ENCODE measurements at places on chromosomes 7 and 10.

GRCh38 chr10:43692051-43692825 is 43.6 kb upstream of the ZNF32 start:
- DNase-seq: no peak

DNA sequence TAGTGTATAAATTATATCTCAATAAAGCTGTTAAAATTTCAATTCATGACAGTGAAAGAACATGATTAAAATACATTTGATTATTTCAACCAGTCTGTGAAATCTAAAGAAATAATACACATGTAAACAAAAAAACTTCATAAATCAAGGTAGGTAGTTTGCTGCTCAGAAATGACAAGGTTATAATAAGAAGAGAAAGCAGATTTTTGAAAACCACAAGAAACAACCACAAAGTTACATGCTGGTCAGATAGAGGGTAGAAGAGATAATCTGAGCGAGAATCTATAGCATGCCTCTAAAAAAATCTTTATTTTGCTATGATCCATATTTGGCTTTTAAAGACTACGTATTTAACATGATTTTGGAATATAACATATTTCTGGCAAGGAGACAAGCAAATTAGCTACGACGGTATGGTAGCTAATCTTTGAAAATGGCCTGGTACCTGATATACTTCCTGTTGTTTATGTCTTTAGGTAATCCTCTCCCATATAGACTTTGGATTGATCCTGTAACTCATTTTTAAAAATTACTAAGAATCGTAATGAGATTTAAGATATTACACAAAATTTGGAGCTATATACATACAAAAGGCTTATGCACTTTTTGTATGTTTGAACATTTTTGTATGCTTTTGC is 23.5 kb upstream of the VCL start:
- no peak for DNase-seq

GRCh38 chr10:71771821-71772617 is 1.3 kb downstream of the VSIR start:
- DNase-seq: peak; percentile 53

GRCh38 chr10:102714621-102715455 is at the start of gene SFXN2:
Gene SFXN2, plus strand, starts transcription at chr10:102714636. Its CDS starts 12,001 bp downstream, at chr10:102726637.
- DNase-seq: peak; percentile 14

DNA sequence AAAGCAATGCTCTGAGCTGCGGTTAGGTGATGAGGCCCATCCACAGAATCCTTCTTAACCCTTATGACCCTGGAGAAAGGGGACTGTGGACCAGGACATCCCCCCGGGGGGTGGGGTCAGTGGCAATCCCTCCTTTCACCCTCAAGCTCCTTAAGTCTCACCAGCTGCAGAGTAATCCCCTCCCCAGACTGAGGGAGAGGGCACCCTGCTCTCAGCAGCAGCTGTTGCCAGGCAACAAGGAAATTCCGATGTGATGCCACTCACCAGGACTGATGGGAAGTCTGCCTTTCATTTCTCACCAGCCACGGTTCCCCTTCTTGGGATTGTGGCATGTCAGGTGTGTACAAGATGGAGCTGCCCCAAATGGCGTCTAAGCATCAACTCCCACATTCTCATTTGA is 129.6 kb downstream of the DOCK1 start:
- no peak for DNase-seq

DNA sequence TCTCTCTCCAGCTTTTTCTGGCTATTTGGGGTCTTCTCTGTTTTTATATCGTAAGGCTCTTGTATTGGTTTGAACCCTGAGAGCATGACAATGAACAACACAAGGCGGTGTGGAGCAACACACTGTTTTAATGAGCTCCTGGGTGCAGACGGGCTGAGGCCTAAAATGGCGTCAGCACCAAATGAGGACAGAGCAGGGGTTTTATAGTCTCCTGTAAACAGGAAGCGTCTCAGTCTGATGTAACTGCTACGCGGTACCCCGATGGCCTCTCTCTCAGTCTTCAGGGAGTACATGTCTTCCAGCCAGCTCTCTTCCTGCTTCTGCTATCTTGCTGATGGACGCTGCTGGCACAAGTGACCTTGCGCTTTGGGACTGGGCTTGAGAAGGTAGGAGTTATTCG is 95.9 kb upstream of the CCDC71L start:
- no peak for DNase-seq

GRCh38 chr10:75061709-75062505 is 49.5 kb upstream of the SAMD8 start:
- no peak for DNase-seq

GRCh38 chr7:50653126-50653864 is 88.1 kb upstream of the DDC start:
- DNase-seq: no peak

- no peak for DNase-seq
These were observed 316.1 kb upstream of the MTPN start for GRCh38 chr7:136293272-136293671.

DNA sequence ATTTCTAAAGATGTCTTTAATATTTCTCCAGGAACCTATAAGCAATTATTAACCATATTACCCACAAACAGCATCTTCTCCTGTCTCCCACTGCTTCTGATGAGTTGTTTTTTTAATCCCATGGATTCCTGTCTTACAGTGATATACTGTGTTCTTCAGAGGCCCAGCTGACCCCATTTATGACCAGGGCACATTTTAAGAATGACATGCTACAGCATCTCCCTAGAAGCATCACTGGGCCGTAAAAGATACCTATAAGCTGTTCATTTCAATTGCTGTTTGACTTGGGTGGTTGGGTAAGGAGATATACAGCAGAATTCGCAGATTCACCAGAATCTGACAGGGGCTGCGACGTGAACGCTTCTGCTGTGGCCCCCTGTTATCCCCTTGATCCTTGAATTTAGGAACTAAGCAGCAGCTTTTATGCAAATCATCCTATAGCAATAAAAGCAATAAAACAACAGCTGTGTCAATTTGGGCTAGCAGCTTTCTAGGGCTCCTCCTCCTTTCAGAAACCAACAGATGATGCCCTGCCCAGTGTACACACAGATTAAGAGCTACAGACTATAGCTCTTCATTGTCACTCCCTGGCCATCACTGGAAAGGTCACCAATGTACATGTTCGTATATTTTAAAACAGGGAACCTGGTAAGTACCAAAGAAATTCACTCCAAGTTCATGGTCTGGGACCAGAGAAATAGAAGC is 86.8 kb downstream of the CPEB3 start:
- no peak for DNase-seq

- no peak for DNase-seq
These were observed 66.6 kb upstream of the IGFBP3 start for GRCh38 chr7:45987521-45988290.

DNA sequence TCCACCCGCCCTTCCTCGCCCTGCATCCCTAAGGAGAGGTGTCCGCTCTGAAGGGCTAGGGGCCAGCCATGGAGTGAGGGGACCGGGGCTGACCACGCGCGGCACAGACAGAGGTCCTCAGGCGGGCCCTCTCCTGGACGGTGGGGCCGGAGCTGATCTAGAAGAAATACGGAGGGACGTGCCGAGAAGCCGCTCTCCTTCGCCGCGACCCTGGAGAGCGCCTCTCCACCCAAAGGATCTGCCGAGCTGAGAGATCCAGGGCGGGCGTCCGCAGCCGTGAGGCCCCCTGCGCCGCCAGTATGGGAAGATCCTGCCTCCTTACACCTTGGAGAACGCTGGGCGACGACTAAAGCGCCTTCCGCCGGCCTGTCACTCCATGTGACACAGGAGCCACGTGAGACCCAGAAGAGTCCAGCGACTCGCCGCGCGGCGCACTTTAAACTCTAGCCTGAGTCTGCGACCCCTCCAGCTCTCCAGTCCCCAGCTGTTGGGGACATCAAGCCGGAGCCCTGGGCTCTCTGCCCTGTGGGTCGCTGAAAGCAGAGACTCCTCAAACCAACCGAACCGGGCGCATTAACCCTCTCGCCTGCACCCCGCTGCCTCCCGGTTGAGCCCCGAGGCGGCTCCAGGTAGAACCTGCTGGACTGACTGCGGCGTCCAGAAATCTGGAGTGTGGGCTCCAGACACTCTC is 1.5 kb upstream of the SFMBT2 start:
- no peak for DNase-seq

- no peak for DNase-seq
These were observed 61.0 kb downstream of the NRP1 start for GRCh38 chr10:33273295-33274002.

GRCh38 chr7:130719541-130719940 is 14.5 kb downstream of the KLF14 start:
- no peak for DNase-seq

GRCh38 chr10:91191584-91191919 is 28.9 kb upstream of the PCGF5 start:
- DNase-seq: no peak

DNA sequence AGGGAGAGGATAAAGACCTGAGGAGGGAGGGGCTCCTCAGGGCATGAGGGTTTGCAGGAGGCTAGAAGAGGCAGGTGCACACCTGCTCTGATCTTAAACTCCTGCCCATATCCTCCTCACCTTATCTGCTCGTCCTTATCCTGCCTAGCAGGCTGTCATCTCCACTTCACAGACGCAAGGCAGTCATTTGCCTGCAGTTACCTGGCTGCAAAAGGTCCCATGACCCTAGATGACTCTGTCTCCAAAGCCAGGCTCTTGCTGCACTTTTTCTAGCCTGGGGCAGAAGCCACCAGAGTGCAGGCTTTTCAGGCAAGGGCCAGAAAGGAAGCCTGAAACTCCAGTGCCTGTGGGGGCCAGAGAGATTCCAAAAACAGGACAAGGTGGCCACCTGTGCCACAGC is 1.7 kb upstream of the ZNF853 start:
- DNase-seq: no peak

- no peak for DNase-seq
These were observed 121.5 kb downstream of the POLR1F start for GRCh38 chr7:19587291-19587690.

DNA sequence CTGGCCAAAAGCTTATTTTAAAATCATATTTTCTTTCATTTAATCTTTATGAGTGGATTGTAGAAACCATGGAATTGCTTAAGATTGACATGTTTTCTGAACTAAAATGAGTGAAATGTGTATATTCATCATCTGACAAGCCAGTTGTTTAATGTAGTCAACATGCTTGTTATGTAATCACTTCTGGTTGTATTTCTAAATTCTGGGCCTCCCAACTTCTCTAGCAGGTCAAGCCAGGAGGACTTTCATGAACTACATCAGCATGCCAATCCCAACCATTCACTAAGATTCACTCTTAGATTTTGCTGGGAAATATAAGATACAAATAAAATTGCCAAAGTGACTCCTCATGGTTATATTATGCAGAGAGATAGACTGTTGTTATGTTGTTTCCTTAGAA is 21.1 kb upstream of the MAP3K8 start:
- no peak for DNase-seq
